ENCODE measurements at places on chromosomes 7 and 10.

- no peak for DNase-seq
These were observed 451.3 kb downstream of the GPAM start for GRCh38 chr10:111732166-111732785.

GRCh38 chr10:107898392-107898791, 733.9 kb upstream of the SORCS1 start:
- no peak for DNase-seq

GRCh38 chr10:103854686-103855391, 537 bp downstream of the SH3PXD2A start:
- DNase-seq: no peak

GRCh38 chr7:73891178-73891885, 30.4 kb downstream of the TMEM270 start:
- no peak for DNase-seq

- DNase-seq: no peak
These were observed 17.6 kb downstream of the PLCE1 start for GRCh38 chr10:94011296-94011695.

DNA sequence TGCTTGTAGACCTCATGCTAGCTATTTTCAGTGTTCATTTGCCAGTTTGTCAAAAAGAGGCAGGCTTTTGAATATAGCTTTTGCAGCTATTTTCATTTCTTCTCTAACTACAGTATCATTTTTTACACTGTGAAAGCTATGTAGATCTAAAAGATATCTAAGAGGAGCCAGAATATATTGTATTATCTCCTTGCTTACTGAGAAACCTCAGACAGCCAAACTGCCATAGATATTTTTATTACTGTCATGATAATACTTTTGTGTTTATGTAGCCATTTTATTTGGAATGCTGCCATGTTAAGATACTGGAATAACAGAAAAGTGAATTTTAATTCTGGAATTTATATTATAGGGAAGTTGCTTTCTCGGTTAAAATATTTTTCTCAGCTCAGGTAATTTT, 37.2 kb downstream of the ANKIB1 start:
- DNase-seq: no peak

GRCh38 chr7:128067983-128068382, 36.7 kb upstream of the LRRC4 start:
- no peak for DNase-seq

GRCh38 chr10:30013757-30014156, 45.6 kb downstream of the JCAD start:
- DNase-seq: no peak

DNA sequence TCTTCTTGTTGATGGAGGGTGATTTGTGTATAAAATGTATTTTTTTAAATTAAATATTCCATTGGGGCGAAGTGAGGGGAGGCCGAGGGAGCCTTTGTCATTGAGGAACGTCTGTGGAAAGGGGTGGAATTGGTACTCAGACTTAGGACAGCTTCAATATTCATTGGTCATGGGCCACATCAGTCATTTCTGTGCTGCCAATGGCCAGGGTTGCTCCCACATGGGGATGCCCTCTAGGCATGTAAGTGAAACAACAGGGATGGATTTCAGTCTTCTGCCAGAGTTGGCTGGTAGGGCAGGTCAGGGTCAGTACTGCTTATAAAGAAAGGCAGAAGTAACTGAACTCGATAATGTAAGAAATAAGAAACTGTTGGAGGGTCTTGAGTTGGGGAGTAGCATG, 47.2 kb downstream of the NEURL1 start:
- no peak for DNase-seq

DNA sequence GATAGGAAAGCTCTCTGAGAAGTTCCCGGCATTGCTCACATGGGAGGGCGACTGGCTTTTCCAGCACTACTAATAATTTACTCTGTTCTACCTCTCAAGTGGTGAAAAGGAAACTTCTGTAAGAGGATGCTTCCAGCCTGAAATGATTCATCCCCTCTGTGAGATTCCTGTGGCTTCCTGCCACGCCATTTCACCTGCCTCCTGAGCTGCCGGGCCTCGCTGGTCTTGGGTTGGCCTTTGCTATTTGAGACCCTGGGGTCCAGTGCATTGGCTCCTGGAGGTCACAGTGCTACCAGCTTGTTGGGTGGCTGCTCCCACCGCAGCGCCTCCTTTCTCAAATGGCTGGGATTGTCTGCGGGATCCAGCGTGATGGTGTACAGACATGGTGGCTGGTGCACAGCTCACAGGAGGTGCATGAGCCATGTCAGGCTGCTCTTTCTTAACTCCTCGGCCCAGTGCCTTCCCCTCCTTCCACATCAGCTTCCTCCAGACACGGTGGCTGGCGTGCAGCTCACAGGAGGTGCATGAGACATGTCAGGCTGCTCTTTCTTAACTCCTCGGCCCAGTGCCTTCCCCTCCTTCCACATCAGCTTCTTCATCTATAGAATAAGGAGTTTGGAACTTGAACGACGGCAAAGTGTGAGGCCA, 42.9 kb upstream of the PCBD1 start:
- DNase-seq: no peak

DNA sequence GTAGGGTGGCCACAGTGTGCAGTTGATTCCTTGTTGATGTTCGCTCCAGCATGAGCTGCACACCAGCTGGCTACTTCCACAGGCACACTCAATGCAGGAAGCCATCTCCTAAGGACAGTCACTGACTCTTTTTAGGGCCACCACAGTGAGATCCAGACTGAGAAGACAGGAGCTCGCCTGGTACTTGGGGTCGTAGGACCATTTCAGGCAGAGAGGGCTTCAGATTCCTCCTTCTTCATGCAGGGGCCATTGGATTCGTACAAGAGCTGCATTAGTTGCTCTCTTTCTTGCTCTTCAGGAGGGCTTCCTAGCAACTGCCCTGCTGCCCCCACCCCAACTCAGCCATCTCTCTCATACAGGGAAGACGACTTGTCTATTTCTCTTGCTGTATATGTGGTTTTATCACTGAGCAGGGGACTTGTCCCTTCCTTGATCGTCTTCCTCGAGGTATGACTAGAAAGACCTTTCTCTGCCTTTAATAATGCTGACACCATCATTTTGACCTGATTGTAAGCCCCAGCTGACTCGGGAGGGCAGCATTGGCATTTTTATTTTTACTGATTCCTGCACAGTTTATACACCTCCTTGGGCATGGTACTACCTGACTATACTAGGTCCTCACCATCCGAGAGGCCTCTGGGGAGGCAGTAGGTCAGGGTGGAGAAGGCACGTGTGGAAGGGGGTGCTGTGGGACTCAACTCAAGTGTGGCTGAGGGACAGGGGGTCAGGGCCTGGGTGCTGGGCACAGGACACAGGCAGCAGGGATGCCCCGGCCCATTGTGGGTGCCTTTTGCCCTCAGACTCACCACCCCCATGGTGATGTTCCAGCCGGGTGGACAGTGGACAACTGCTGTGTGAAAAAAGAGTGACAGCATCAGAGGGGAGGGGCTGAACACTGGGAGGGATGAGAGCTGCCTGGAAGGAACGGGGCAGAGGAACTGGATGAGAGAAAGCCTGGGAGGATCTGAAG, 136.7 kb upstream of the ZNF746 start:
- no peak for DNase-seq

DNA sequence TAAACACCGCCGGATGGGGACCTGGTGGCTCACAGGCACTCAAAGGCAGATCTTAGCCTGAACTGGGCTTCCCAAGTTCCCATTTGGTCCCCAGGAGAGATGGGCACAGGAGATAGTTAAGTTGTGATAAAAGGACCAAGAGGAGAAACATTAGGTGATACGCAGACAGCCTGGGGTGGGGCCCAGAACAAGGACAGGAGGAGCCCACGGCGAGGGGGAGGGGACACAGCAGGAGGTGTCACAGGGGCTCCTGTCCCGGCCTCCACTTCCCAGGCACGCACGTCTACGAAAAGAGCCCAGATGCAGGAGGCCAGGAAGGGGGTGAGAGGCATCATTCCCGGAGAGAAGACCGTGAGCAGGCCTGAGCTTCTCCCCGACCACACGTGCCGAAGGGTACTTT, 16.3 kb upstream of the DNAAF5 start:
- no peak for DNase-seq

DNA sequence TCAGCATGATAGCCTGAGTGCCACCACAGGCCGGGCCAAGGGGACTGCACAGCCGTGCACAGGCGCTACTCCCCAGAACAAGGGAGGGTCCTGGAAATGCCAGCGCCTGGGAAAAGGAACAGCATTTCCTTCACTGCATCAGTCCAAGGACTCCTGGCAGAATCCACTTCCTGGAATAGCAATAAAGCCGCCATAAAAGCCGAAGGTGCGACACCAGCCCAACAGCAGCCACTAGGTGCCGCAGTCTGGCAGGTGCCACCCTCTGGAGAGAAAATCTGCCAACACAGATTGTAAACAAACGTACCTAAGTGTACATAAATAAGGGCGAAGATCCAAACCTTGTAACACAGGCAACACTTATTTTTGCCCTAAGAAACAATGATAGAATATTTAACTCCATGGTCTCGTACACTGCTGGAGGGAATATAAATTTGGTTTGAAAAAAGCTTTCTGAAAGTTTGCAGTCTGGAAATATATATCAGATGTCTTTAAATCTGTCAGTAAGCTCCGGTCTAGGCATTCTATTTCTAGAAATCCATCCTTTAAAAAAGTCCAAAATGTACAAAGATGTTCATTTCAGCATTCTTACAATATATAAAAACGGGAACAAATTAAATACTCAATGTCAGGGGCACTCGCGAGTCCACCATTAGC, 22.2 kb downstream of the VOPP1 start:
- DNase-seq: no peak

DNA sequence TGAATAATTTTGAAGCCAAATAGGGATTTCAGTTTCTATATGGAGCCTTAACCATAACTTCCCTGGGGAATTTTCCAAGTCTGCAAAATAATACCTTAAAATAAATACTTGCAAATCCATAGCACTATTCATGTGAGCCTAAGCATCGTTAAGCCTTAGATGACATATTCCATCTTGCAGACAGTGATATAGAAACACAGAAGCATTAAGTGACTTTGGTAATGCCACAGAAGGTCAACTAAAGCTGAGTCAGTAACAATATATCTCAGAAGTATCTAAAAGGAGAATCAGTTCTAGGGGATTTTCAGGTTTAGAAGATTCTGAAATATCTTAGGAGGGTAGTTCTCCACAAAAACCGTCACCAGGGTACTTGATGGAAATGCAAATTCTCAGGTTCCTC, 163.4 kb upstream of the COL1A2 start:
- DNase-seq: no peak

DNA sequence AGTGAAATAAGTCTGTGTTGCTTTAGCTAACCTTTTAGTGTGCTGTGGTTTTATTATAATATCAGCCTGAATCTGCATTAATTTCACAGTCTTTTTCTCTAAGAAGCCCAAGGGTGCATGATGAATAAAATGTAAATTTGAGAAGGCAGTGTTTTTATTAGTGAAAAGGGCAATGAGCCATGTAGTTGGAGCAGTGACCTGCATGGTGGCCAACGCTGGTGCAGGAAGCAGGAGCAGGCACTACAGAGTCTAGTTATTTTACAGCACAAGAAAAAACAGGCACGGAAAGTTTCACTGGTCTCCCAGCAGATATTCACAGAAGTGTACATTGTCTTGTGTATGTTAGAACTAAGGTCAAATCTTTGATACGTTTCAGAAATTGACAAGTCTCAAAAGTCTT, 247.8 kb downstream of the CELF2 start:
- no peak for DNase-seq

DNA sequence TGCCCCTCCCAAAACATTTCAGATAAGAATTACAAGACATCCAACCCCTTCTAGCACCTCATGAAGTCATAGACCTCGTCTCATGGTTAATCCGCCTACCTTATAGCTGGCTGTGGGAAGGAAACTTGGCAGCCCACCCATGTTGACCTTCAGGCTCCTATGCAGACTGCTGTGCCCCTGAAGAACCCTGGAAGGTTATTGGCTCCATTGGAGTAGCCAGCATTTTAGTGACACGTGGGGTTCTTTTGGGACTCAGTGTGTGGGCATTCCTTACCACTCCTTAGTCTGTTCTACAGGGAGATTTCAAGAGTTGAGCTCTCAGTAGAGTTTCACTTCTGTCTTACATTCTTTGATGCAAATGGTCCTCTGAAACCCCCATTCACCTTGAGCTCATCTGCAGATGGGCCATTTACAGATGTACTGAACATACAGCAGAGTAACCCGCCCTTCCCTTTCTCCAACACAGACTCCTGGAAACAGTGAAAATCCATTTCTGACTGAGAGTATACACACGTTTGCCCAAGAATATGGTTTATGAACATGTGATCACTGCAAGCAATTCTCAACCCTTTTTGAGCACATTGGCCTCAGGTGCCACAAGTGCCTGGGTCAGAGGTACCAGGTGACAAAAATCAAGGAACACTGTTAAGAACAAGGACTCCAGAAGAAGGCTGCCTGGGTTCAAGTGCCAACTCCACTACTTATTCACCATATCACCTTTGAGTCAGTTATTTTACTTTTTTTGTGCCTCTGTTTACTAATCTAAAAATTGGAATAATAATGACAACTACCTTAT, 54.0 kb upstream of the HECW1 start:
- no peak for DNase-seq

GRCh38 chr7:86964973-86965726, 94.3 kb downstream of the ELAPOR2 start:
- no peak for DNase-seq

- no peak for DNase-seq
These were observed 28.9 kb downstream of the PHYH start for GRCh38 chr10:13270877-13271551.

DNA sequence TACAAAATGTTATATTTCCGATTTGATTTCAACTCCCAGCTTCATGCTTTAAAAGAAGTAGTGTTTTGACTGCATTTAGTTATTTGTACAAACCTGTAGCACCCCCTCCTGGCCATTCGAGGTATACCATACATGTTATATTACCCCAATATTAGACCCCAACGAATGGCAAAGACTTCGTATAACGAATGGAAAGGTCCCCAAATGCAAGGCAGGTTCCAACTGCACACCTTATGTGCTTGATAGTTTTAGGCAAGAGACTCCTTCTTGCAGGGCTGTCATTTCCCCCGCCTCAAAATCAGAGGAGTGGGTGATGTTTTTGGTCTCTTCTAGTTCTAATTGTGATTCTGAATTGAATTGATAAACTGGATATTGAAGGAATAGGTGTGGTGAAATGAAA, 101.1 kb upstream of the TARP start:
- DNase-seq: peak; percentile 48

DNA sequence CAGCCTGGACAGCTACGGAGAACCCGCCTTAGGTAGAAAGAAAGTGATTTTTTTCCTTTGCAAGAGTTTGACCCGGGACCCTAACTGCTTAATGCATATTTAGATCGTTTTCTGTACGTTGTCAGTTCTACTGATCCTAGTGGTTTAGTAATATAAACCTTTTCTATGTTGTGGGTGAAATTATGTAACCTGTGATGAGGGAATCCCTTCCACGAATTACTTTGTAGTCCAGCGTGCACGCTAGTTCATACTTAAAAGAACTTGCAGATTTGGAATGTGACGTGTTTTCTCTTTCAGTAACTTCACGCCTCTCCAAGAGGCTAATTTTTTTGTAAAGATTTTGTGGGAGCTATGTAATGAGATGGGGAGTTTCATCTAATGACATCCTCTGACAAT, 705 bp downstream of the SLF2 start:
- DNase-seq: no peak

DNA sequence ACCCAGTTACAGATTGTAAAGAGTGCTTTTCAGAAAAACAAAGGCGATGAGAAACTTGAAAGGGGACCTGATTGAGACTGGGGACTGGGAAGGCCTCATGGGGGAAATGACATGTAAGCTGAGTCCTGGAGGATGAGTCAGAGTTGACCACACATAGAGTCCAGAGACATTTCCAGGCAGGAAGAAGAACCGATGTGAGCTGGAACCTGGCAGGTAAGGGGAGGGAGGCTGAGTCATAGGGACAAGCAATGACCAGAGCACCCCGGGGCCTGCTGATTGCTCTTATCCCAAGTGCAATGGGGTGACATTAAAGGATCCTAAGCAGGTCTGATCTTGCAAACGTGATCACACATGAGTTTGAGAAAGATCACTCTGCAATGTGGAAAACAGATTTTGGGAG, 11.7 kb downstream of the TLL2 start:
- no peak for DNase-seq
